ENCODE measurements at places on chromosomes 13 and 19.

- peak; percentile 60 for DNase-seq
Measured at GRCh38 chr19:32691291-32691951, at the start of gene NUDT19. Gene NUDT19, plus strand, starts transcription at chr19:32691821. Its CDS starts 140 bp downstream, at chr19:32691961.

GRCh38 chr13:70908795-70909194 lies 800.5 kb upstream of the KLHL1 start:
- DNase-seq: no peak

DNA sequence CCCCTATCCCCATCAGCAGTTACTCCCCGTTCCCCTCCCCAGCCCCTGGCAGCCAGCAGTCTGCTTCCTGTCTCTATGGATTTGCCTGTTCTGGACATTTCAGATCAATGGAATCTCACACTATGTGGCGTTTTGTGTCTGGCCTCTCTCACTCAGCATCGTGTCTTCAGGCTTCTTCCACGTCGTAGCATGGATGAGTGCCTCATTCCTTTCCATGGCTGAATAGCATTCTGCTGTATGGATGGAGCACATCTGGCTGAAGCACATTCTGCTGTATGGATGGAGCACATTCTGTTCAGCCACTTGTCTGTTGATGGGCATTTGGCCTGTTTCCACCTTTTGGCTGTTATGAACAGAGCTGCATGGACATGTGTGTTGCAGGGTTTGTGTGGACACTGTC lies 29.5 kb downstream of the CRTC1 start:
- DNase-seq: no peak

DNA sequence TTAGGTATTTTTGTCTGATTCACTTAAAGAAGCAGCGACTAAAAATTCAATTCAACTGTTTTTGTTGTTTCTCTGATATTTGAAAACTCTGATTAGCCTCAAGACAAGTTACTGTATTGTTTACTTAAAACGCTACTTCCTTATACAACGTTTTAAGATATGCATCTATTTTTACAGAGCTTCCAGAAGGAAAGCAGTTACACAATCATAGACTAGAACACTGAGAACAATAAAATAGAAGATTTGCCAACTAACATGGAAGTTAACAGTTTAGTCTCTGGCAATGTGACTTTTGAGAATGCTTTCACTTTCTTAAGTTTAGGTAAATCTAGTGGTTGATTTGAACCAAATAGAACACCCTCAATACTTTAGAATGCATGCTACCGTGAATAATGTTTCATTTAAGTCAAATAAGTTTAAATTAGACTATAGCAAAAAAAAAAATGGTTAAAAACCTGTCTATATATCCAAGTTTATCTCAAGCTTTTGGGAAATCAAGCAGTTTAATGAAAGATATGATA lies 614.8 kb downstream of the DACH1 start:
- no peak for DNase-seq

GRCh38 chr13:95420501-95420900 lies 119.2 kb upstream of the ABCC4 start:
- no peak for DNase-seq
